Cortex of kidney (tissue), 1 donor: ENCODE measurements at places on chromosomes 13 and 19.

GRCh38 chr19:6041071-6041470 is 63.1 kb upstream of the RANBP3 start:
- DNase-seq, result no peak

- DNase-seq, result no peak
These were observed 19.7 kb upstream of the IRGC start for GRCh38 chr19:43695985-43696704.

- no peak for DNase-seq
These were observed 6.4 kb upstream of the ZNF841 start for GRCh38 chr19:52101866-52102562.

DNA sequence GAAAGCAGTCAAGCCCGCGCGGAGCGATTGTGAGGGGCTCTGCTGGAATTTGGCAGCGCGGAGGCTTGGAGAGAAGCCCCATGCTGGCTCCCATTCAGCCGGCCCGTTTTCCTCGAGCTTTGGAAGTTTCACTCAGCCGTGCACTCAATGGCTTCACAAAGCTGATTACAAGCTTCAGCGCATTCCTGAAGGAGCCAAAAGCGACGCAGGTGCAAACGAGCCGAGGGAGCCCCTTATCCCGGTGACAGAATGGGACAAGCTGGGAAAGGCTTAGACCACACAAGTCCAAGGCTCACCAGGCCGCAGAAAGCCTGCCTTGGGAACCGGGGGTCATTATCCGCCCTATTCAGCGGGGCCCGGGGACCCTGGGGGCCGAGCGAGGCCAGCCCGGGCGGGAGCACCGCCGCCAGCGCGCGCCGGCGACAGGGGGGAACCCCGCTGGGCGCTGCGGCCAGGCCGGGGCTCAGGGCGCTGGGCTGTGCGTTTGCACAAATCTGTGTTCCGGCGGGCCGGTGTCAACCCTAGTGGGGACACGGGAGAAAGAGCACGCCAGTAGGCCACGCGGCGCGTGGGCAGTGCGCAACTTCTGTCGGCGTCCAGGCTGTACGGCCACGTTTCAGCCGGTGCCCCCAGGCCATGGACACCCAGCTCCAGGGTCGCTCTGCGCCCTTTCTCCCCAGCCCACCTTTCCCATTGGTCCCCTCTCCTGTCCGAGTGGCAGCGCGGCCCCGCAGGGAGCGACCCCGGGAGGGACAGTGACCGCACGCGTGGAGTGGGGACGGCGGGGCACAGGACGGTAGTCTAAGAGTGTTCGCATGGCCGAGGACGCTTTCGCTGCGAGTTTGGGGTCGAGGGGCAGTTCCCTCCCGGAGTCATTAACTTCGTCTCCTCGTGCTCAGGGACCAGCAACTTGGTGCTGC is 37.3 kb downstream of the SOX1 start:
- DNase-seq, result no peak

- DNase-seq, result no peak
These were observed 703 bp downstream of the NEK3 start for GRCh38 chr13:52158629-52159158.

GRCh38 chr19:543910-544608 is at the start of gene GZMM:
TSS of gene GZMM (plus strand) at chr19:544053. CDS start at chr19:544072, 19 bp downstream.
- no peak for DNase-seq

DNA sequence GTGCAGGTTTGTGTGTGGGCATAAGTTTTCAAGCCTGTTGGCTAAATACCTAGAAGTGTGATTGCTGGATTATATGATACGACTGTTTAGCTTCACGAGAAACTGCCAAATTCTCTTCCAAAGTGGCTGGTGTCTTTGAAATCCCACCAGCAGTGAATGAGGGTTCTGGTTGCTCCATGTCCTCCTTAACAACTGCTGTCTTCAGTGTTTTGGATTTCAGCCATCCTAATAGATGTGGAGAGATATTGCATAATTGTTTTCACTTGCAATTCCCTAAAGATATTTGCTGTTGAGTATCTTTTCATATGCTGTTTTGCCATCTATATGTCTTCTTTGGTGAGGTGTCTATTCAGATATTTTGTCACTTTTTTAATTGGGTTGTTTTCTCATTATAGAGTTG is 390.5 kb downstream of the ZNF536 start:
- no peak for DNase-seq

- DNase-seq, result no peak
These were observed 27.7 kb upstream of the POU4F1 start for GRCh38 chr13:78631077-78631476.

GRCh38 chr13:93108111-93108601 is 118.5 kb upstream of the GPC6 start:
- no peak for DNase-seq

DNA sequence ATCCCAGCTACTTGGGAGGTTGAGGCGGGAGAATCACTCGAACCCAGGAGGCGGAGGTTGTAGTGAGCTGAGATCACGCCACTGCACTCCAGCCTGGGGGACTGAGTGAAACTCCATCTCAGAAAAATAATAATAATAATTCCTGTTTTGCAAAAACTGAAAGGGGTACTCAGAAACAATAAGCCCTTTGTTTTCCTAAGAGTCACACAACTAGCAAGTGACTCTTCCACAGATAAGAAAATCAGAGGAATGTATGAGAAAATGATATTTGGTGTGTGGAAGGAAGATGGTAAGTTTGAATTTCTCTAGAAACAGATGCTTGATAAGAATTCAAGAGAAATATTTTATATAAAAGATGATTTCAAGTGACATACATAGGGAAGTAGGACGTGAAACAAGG is 35.1 kb downstream of the SYDE1 start:
- no peak for DNase-seq

- no peak for DNase-seq
These were observed 298.8 kb downstream of the SHISA2 start for GRCh38 chr13:25752957-25753551.

- DNase-seq, result no peak
These were observed 138.9 kb upstream of the USP29 start for GRCh38 chr19:56980906-56981305.

GRCh38 chr19:18985257-18985656 is 44.2 kb upstream of the HOMER3 start:
- no peak for DNase-seq

GRCh38 chr19:50147462-50148423 is 15.3 kb downstream of the IZUMO2 start:
- no peak for DNase-seq

DNA sequence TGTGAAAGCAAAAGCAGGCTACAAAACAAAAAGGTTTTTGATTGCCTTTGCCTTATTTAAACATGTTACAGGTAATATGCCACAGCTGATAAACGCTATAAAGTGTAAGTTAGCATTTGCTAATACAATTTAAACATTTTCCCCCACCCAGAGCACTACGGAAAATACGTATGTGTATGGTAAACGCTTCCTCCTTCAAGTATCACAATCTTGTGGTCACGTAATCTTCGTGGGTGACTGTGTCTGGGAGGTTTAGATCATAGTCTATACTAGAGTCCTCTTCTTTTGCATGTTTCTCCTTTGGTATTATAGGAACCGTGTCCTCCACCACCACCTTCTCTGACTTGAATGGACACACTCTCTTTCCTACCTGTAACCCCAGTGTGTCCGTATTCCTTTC is 38.1 kb upstream of the POSTN start:
- no peak for DNase-seq

DNA sequence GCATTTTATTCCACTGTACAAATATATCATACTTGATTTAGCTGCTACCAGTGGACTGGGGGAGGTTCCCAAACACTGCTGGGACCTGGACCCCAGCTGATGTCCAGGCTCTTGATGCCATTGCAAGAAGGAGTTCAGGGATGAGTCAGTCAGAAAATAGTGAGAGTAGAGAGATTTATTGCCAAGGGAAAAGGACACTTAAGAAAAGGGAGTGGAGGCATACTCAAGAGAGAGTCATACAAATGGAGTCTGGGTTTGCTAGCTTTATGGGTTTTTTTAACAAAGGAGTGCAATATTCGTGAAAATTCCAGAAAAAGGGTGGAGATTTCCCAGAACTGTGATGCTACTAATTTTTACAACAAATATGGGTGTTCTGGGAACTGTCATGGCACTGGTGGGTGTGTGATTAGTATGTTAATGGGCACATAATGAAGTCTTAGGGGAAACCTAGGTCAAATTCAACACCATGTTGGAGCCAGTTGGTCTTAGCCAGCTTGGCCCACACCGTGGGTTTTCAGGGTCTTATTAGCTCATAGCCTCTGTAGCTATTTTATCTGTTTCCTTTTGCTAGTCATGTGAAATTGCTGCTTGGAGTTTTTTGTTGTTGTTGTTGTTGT is 36.2 kb downstream of the GPC6 start:
- DNase-seq, result no peak

DNA sequence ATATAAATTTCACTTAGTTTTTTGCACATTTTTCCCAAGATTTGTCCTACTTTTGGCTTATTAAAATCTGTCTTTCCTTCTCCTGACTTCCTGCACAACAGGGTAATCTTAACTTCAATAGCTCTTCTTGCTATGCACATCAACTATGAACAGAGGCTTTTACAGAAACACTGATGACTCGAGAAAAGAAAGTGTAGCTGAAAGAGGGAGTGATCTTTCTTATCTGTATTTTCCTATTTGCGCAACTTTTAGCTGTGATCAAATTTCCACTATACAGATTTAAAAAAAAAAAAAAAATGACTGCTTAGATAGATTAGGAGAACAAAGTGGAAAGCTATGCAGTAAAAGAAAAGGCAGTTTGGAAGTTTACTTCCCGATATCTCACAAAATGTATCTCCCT is 406.9 kb downstream of the LIG4 start:
- no peak for DNase-seq

DNA sequence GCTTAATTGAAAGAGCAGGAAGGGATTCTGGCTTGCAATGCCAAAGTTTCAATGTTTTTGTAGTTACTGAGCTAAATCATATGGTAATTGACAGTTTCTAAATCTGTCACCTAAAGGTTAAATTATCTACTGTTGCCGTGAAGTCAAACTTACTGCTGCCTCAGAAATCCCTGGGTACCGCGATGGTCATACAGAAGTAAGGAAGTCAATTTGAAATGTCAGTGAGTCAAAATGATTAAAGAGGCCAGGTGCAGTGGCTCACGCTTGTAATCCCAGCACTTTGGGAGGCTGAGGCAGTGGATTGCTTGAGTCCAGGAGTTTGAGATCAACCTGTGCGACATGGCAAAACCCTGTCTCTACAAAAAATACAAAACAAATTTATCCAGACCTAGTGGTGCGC is 48.8 kb upstream of the TPM4 start:
- DNase-seq, result no peak

DNA sequence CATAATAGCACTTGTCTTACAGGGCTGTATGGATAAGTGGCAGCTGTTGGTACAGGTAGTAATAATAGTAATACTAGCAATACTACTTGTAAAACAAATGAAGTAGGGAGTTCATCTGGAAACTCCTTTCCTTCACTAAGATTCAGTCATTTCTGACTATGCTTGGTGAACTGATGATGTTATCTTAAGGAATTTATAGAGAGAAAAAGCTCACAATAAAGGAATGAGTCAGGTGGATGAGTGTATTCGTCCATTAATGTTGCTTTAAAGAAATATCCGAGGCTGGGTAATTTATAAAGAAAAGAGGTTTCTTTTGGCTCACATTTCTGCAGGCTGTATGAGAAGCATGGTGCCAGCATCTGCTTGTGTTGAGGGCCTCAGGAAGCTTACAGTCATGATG is 477.3 kb downstream of the KLF12 start:
- no peak for DNase-seq

- DNase-seq, result no peak
These were observed 12.2 kb upstream of the MLLT1 start for GRCh38 chr19:6292006-6292405.

GRCh38 chr19:13095393-13095784 is 7.3 kb downstream of the LYL1 start:
- DNase-seq, result no peak

GRCh38 chr13:85419611-85420010 is 379.6 kb downstream of the SLITRK6 start:
- DNase-seq, result no peak

- no peak for DNase-seq
These were observed 57.9 kb downstream of the RXFP2 start for GRCh38 chr13:31797154-31797775.

DNA sequence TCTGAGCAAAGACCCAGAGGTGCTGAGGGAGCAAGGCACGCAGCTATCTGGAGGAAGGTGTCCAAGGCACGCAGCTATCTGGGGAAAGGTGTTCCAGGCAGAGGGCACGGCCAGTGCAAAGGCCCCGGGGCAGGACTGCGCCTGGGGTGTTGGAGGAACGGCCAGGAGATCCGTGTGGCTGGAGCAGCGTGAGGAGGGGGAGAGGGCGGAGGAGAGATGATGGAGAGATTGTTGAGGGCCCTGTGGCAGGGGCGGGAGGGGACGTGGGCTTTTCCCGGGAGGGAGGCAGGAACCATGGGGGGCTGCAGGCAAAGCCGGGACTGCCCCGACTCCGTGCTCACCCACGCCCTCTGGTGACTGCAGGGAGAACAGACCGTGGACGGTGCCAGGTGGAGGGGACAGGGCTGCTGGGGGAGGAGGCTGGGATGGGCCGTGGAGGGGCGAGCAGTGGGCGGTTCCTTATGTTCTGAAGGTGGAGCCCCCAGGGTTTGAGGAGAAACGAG is 13.3 kb upstream of the MISP start:
- no peak for DNase-seq

DNA sequence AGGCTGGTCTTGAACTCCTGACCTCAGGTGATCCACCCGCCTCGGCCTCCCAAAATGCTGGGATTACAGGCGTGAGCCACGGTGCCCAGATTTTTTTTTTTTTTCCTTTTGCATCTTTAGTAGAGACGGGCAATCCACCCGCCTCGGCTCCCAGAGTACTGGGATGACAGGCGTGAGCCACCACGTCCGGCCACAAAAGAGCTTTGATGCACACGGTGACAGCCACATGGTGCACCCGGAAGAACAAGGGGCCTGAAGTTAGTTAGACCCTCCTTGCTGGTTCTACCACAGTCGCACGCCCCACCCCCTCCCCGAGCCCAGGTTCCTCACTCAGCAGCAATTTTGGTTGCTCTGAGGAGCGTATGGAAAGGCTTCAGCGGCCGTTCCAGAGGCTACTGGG is 54.2 kb upstream of the USE1 start:
- DNase-seq, result no peak

- DNase-seq, result no peak
These were observed 52.8 kb downstream of the RUBCNL start for GRCh38 chr13:46334035-46334822.

GRCh38 chr19:7113233-7113632 is 43.7 kb downstream of the ZNF557 start:
- no peak for DNase-seq

DNA sequence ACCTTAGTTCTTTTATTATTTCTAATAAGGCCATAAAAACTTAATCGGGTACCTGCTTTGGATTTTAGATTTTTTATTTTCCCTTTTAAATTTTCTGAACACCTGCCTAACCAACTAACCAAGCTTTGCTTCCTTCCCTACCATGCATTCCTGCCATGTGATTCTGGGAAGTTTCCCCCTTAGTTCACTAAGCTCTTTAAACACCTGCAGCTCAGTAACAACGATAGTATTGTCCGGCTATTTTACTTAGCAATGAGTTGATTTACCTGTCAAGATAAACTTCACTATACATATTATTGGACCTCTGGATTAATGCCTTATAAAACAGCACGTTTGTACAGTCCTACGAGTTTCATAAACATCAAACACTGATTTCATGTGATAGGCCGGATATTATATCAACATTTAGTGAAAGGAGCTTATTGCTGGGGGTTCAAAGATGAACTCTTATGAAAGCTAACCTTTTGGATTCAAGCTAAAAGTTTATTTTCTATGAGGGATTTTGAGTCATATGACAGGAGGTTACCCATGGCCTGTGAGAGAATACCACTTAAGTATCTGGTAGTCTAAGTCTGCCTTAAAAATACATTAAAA is 81.0 kb upstream of the STARD13 start:
- DNase-seq, result no peak
